ENCODE measurements at places on chromosomes 12 and 14. TPM values are rescaled to one million over a fixed set of nuclear protein-coding genes. Genes with fewer than 3 reads are reported as not detected.

DNA sequence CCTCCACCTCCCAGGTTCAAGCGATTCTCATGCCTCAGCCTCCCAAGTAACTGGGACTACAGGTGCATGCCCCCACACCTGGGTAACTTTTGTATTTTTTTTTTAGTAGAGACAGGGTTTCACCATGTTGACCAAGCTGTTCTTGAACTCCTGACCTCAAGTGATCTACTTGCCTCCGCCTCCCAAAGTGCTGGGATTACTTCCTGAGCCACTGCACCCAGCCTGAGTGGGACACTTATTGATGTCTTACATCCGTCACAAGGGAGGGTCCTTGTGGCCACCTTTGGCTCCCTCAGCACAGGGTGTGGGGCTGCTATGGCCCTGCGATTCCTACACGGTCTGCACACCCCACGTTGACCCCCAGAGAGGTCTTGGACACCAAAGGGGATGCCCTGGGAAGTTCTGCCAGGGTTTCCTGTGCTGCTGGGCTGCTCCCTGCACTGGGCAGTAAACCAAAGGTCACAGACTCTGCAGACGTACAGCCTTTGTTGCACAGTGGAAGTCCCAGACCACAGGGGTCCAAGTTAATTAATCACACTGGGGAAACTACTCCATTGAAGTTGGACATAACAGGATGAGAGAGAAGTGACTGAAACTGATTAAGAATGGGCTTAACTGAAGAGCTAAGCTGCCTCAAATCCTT, 95.7 kb downstream of the SAMD4A start:
- H3K36me3 ChIP-seq, result no peaks in the 10 kb centered on the region
- H3K4me3 ChIP-seq, result no peak overlapping the region
- 0 out of 2 replicates have a peak, but pooled peaks cover 4% of the 10 kb centered on the region for H3K4me1 ChIP-seq
- H3K27ac ChIP-seq, result no peak overlapping the region
- no peaks in the 10 kb centered on the region for H3K27me3 ChIP-seq

CLMN gene
- total RNA-seq, result 12.2 TPM

- H3K27ac ChIP-seq, result no peak overlapping the region
- no peak for DNase-seq
- H3K36me3 ChIP-seq, result no peaks in the 10 kb centered on the region
- peaks cover 92% of the 10 kb centered on the region for H3K27me3 ChIP-seq
- peaks cover 12% of the 10 kb centered on the region for H3K4me1 ChIP-seq
- H3K4me3 ChIP-seq, result no peak overlapping the region
These were observed 47.7 kb upstream of the ANP32D start for GRCh38 chr12:48424644-48425043.

AACS gene
- 44.1 TPM for total RNA-seq

DNA sequence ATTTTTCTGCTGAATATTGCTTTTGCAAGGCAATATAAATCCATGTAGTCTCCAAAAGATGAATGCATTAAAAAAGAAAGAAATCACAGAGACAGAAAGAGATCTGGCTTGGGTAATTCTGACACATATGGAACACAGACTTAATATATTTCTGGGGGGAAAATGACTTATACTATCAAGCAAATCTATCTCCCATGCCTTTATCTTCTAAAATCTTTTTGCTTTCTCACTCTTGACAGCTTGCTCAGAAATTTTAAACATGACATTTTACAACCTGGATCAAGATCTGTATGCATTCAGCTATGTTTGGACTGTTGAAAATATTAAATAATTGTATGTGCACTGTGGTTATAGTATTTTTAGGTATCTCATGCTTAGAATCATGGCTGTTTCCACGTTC, 73.0 kb downstream of the KITLG start:
- no peak overlapping the region for H3K4me3 ChIP-seq
- no peak overlapping the region for H3K27ac ChIP-seq
- peaks cover 3% of the 10 kb centered on the region for H3K36me3 ChIP-seq
- no peaks in the 10 kb centered on the region for H3K27me3 ChIP-seq

DNA sequence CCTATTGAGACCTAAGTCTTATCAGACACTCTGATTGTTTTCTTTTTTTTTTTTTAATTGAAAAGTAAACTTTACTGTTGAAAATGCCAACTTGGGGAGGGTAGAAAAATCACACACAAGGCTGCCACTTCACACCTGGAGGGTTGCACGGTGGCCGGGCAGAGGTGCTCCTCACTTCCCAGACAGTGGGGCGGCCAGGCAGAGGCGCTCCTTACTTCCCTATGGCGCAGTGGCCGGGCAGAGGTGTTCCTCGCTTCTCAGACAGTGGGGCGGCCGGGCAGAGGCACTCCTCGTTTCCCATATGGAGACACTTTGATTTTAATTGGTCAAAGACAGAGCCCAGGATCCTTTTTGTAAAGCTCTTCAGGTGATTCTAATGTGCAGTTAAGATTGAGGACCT, 399.3 kb downstream of the TMTC2 start:
- no peak for DNase-seq
- peaks cover 19% of the 10 kb centered on the region for H3K4me1 ChIP-seq
- no peak overlapping the region for H3K27ac ChIP-seq
- no peak overlapping the region for H3K4me3 ChIP-seq
- 0 out of 2 replicates have a peak, but pooled peaks cover 6% of the 10 kb centered on the region for H3K36me3 ChIP-seq
- no peaks in the 10 kb centered on the region for H3K27me3 ChIP-seq

All from WTC11 (cell line).